ENCODE measurements at places on chromosomes 2 and 18. TPM values are rescaled to one million over a fixed set of nuclear protein-coding genes. Genes with fewer than 3 reads are reported as not detected.

DNA sequence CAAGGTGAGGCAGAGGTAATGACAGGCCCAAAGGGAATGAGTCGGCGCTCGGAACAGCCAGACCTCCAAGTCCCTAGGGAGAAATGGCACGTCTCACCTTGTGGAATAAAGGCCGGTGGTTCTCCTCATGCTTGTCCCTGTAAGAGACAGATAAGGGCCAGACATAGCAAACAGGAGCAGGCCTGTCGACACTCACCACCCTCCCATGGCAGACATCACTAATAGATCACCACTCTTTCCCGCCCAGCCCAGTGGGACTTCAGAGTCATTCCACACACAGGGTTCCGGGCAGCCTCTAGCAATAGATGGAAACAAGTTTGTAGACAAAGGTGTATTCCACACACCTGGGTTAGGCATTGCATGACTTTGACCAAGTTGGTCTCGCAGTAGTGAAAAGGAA lies 6.3 kb downstream of the DNPEP start:
- DNase-seq: no peak

DNA sequence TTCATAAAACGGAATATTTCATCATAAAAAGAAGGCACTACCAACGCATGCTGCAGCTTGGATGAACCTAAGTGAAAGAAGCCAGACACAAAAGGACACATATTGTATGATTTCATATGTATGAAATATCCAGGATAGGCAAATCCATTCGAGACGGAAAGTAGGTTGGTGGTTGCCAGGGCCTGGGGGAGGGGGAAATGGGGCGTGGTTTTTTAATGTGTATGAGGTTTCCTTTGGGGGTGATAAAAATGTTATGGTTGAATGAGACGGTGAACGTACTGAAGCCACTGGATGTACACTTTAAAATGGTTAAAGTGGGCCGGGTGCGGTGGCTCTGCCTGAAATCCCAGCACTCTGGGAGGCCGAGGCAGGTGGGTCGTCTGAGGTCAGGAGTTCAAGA lies 20.0 kb upstream of the SPATA3 start:
- DNase-seq: no peak

DNA sequence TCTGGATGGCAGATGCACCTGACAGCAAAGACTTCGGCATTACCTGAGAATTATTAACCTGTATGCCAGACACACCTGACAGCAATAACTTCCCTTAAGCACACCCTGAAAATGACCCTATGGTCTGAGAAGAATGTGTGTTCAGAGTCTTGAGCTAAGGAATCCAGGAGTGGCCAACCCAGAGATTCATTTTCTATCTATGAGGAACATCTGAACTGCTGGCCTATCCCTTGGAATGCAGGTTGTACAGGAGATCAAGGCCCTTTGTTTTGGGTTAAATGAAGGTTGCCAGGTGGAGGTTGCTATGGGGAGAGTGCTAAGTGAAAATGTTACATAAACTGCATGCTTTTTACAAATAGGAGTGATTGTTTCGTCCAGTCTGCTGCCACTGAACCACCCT lies 200.9 kb upstream of the MEIS1 start:
- no peak for DNase-seq

GRCh38 chr2:8421658-8422449 lies 260.0 kb upstream of the ID2 start:
- DNase-seq: no peak

GRCh38 chr2:224135881-224136280 lies 96.8 kb upstream of the SERPINE2 start:
- no peak for DNase-seq

DSG4 gene
- total RNA-seq: not detected

PDE11A gene
- under 0.01 TPM for total RNA-seq
